Upper lobe of left lung (tissue), 6 donors: ENCODE measurements at places on chromosomes 2 and 18. TPM values are rescaled to one million over a fixed set of nuclear protein-coding genes. Genes with fewer than 3 reads are reported as not detected.

Gene SCN1A
- total RNA-seq = 21.5 TPM

DNA sequence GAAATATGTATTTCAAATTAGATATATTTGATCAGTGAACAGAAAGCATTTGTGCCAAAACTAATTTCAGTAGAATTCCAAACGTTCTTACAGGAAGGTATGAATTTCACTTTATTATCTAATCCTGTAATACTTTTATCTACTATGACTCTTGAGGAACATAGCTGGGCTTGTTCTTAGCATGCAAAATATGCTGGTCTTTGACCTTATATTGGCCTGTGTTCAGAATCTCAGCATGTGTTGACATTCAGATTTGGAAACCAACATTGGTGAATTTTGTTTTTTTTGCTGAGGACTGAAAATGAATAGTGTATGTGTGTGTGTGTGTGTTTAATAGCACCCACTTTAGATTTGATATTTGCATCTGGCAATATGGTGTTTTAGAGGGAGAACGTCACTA lies 112.2 kb downstream of the MEIS1 start:
- H3K36me3 ChIP-seq = peaks cover 6% of the 10 kb centered on the region
- no peak overlapping the region for H3K27ac ChIP-seq
- H3K27me3 ChIP-seq = no peaks in the 10 kb centered on the region

Gene PRKAG3
- not detected for total RNA-seq

Gene RTTN
- total RNA-seq = 32.5 TPM

DNA sequence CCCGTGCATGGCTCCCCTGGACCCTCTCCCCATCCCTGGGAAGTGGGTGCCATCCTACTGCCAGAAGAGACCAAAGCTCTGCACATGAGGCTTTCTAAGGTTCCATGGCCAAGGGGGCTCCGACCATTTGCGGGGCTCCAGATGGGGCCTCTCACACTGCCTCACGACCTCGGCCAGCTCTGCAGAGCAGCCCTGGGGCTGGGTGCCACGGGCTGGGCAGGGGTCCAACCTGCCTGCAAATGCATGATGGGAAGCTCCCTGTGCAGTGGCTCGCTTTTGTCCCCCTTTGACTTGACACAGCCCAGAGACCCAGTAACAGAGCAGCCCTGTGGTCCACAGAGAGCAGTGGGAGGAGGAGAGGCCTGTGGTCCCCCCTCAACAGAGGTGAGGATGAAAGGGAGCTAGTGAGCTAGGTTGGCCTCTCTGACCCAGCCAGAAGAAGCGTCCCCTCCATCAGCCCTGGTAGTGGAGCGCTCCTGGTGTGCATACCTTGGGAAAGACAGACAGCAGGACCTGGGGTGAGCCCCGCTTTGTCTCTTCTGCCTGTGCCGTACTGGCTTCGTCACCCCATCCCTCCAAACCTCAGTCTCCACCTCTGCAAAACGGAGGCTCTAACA lies 174.1 kb downstream of the DDX1 start:
- no peaks in the 10 kb centered on the region for H3K36me3 ChIP-seq
- H3K4me3 ChIP-seq = no peak overlapping the region
- H3K4me1 ChIP-seq = no peaks in the 10 kb centered on the region
- no peak overlapping the region for H3K27ac ChIP-seq

GRCh38 chr2:237898057-237898414 lies 38.6 kb downstream of the RAMP1 start:
- H3K36me3 ChIP-seq = no peaks in the 10 kb centered on the region
- H3K4me1 ChIP-seq = peaks cover 12% of the 10 kb centered on the region
- no peaks in the 10 kb centered on the region for H3K27me3 ChIP-seq
- no peak for DNase-seq

DNA sequence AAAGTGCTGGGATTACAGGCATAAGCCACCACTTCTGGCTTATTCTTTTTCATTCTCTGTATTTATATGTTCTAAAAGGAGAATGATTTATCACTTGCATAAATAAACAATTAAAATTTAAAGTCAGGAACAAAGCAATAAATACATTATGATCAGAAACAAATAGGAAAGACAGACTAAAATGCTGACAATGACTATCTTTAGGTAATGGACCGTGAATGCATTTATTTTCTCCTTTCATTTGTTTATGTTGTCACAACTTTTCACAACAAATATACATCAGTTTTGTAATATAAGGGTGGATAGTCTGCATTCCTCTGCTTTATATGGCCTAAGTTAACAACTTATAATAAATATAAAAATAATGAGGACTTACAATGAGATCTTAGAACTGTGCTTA lies 199.2 kb upstream of the EPHA4 start:
- DNase-seq = no peak
- H3K36me3 ChIP-seq = no peaks in the 10 kb centered on the region
- no peak overlapping the region for H3K27ac ChIP-seq

- no peaks in the 10 kb centered on the region for H3K27me3 ChIP-seq
- H3K27ac ChIP-seq = peak overlapping the region; percentile 89
- H3K36me3 ChIP-seq = no peaks in the 10 kb centered on the region
- peaks cover 4% of the 10 kb centered on the region for H3K4me1 ChIP-seq
- DNase-seq = no peak
Measured at GRCh38 chr2:62505109-62505749, 766 bp downstream of the TMEM17 start.

- H3K36me3 ChIP-seq = no peaks in the 10 kb centered on the region
- H3K4me1 ChIP-seq = peaks cover 10% of the 10 kb centered on the region
- no peak overlapping the region for H3K27ac ChIP-seq
- DNase-seq = no peak
Measured at GRCh38 chr2:224952936-224953657, 89.2 kb downstream of the DOCK10 start.

GRCh38 chr2:15805772-15806171 lies 134.6 kb upstream of the MYCN start:
- H3K36me3 ChIP-seq = no peaks in the 10 kb centered on the region
- H3K4me3 ChIP-seq = no peak overlapping the region
- DNase-seq = no peak
- H3K4me1 ChIP-seq = no peaks in the 10 kb centered on the region

Gene PDCD1
- total RNA-seq = 0.91 TPM

GRCh38 chr18:50286391-50287027 lies 983 bp downstream of the CXXC1 start:
- no peaks in the 10 kb centered on the region for H3K27me3 ChIP-seq
- DNase-seq = no peak
- H3K4me3 ChIP-seq = peak overlapping the region; percentile 94
- H3K27ac ChIP-seq = peak overlapping the region; percentile 84
- H3K4me1 ChIP-seq = peaks cover 11% of the 10 kb centered on the region

- no peaks in the 10 kb centered on the region for H3K36me3 ChIP-seq
- no peak overlapping the region for H3K27ac ChIP-seq
- no peak overlapping the region for H3K4me3 ChIP-seq
- H3K4me1 ChIP-seq = no peaks in the 10 kb centered on the region
Measured at GRCh38 chr2:8567469-8568260, 114.2 kb upstream of the ID2 start.

Gene NHEJ1
- total RNA-seq = 13.8 TPM

GRCh38 chr2:111905990-111906735 lies 7.8 kb downstream of the MERTK start:
- peaks cover 56% of the 10 kb centered on the region for H3K4me1 ChIP-seq
- no peak for DNase-seq
- H3K27ac ChIP-seq = peak overlapping the region; percentile 56
- no peaks in the 10 kb centered on the region for H3K36me3 ChIP-seq
- H3K4me3 ChIP-seq = no peak overlapping the region

Gene GULP1
- total RNA-seq = 61.3 TPM

GRCh38 chr2:29110916-29111535 lies 4.2 kb upstream of the CLIP4 start:
- peaks cover 3% of the 10 kb centered on the region for H3K27me3 ChIP-seq
- no peak overlapping the region for H3K27ac ChIP-seq
- no peak overlapping the region for H3K4me3 ChIP-seq
- DNase-seq = no peak

DNA sequence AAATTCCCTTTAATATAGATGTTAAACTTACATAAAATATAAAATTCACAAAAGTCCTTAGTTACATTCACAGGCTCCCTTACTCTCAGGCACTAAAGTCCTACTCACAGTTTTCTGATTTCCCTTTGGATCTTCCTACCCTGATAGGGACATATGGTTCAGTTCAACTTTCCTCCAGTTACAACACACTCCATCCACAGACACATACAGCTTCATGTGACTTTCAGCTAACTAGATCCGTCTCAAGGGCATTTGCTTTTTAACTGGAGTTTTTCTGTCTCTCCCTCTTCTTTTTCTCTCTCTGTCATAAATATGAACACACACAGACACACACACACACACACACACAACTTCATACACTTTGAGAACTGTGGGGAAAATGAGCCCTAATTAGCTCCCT lies 419.2 kb downstream of the LRP1B start:
- no peak for DNase-seq
- no peak overlapping the region for H3K4me3 ChIP-seq
- H3K27me3 ChIP-seq = no peaks in the 10 kb centered on the region
- H3K27ac ChIP-seq = no peak overlapping the region
- H3K4me1 ChIP-seq = no peaks in the 10 kb centered on the region

DNA sequence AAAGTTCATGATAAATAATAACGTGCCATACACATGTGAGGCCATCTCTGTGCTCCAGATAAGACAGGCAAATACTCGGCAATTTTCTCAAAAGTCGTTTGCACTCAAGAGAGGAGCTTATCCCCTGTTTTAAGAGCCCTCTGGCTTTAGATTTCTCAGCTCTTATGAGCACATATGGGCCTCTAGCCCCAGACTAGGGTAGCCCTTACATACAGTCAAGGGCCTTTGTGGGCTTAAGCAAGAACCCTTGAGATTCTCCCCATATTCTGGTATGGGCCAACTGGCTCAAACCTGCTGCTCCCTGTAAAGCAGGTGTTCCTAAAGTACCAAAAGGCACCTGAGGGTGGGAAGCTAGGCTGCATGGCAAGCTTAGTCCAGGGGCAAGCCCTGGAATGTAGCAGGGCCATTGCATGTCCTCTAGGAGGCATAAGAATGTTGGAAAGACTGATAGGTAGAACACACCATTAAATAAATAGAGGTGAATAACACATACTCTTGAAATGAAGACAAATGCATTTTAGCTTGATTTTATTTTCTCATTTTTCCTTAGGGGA lies 66.1 kb downstream of the FASTKD2 start:
- H3K4me3 ChIP-seq = no peak overlapping the region
- no peaks in the 10 kb centered on the region for H3K4me1 ChIP-seq
- DNase-seq = no peak
- H3K27me3 ChIP-seq = no peaks in the 10 kb centered on the region
- H3K27ac ChIP-seq = no peak overlapping the region
- no peaks in the 10 kb centered on the region for H3K36me3 ChIP-seq

DNA sequence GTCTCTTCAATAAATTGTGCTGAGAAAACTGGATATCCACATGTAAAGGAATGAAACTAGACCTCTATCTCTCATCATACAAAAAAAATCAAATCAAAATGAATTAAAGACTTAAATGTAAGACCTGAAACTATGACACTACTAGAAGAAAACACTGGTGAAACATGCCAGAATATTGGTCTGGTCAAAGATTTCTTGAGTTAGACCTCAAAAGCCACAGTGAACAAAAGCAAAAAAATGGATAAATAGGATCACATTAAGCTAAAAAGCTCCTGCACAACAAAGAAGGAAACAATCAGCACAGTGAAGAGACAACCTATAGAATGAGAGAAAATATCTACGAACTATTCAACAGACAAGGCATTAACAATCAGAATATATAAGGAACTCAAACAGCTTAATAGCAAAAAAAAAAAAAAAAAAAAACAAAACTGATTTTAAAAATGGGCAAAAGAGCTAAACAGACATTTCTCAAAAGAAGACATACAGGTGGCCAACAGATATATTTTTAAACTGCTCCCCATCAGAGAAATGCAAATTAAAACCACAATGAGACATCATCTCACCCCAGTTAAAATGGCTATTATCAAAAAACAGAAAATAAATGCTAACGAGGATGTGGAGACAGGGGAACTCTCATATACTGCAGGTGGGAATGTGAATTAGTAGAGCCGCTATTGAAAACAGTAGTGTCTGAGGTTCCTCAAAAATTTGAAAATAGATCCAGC lies 66.3 kb downstream of the NCKAP1 start:
- peaks cover 2% of the 10 kb centered on the region for H3K36me3 ChIP-seq
- H3K27me3 ChIP-seq = no peaks in the 10 kb centered on the region
- no peaks in the 10 kb centered on the region for H3K4me1 ChIP-seq
- no peak for DNase-seq
- no peak overlapping the region for H3K27ac ChIP-seq

Gene REEP1
- 10.4 TPM for total RNA-seq

DNA sequence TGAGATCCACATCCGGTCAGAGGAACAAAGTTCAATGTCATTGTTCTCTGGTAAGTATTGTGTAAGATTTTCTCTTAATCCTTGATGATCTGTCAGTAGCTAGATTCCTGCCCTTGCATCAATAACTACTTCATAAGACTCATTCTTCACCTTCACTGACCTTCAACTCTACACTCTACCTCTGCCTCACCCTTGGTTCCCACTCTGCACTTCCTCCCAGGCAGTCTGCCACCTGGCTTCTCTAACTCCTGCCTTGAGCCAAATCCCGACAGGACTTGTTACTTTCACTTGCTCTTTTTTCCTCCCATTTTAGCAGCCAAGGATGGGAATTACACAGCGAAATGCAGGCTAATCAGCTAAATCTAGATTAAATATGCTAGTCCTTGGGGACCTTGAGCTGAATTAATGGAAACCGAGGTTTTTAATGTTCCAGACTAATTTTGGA lies 190.7 kb downstream of the DLGAP1 start:
- H3K4me3 ChIP-seq = no peak overlapping the region
- no peaks in the 10 kb centered on the region for H3K36me3 ChIP-seq
- H3K27me3 ChIP-seq = no peaks in the 10 kb centered on the region
- no peak for DNase-seq
- no peak overlapping the region for H3K27ac ChIP-seq

GRCh38 chr2:121451398-121451797 lies 79.3 kb upstream of the RNU4ATAC start:
- no peak for DNase-seq
- no peaks in the 10 kb centered on the region for H3K4me1 ChIP-seq
- H3K36me3 ChIP-seq = peaks cover 87% of the 10 kb centered on the region
- no peak overlapping the region for H3K27ac ChIP-seq
- H3K4me3 ChIP-seq = no peak overlapping the region

Gene SOX11
- 0.13 TPM for total RNA-seq

Gene LAMA3
- total RNA-seq = 105 TPM

GRCh38 chr2:112491946-112492345 lies 10.0 kb downstream of the TTL start:
- no peak overlapping the region for H3K4me3 ChIP-seq
- no peak for DNase-seq
- H3K36me3 ChIP-seq = no peaks in the 10 kb centered on the region
- H3K27ac ChIP-seq = no peak overlapping the region

- H3K36me3 ChIP-seq = no peaks in the 10 kb centered on the region
- no peak overlapping the region for H3K27ac ChIP-seq
- H3K27me3 ChIP-seq = no peaks in the 10 kb centered on the region
- no peak overlapping the region for H3K4me3 ChIP-seq
Measured at GRCh38 chr2:109545828-109546713, 67.7 kb downstream of the SEPTIN10 start.

Gene DGUOK
- 26.6 TPM for total RNA-seq

Gene MAP2
- total RNA-seq = 51.3 TPM

Gene CD302
- total RNA-seq = 142 TPM

DNA sequence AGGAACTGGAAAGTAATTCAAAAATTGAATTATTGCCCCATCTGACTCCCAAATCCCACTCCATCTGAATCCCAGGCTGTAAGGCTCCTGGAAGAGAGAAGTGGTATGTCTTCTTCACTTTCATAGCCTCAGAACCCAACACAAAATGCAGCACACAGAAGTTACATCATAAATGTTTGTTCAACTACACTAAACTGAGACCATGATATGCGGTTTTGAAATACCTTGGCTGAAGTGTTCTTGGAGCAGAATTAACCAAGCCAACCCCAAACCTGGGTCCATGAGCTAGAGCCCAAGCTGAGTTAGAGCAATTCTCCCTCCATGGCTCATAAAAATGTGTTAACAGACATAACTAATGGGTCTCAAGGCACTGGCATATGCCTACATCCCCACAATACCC lies 23.3 kb downstream of the NEB start:
- no peaks in the 10 kb centered on the region for H3K27me3 ChIP-seq
- no peaks in the 10 kb centered on the region for H3K4me1 ChIP-seq
- DNase-seq = no peak
- H3K36me3 ChIP-seq = no peaks in the 10 kb centered on the region

Gene NYAP2
- 2.4 TPM for total RNA-seq
